HAP-1 (cell line): ENCODE measurements at places on chromosomes 11 and 22.

- no peak for DNase-seq
These were observed 27.5 kb downstream of the KIRREL3 start for GRCh38 chr11:126973051-126973450.

GRCh38 chr11:132228746-132229325 is 858.4 kb downstream of the NTM start:
- DNase-seq, result no peak

DNA sequence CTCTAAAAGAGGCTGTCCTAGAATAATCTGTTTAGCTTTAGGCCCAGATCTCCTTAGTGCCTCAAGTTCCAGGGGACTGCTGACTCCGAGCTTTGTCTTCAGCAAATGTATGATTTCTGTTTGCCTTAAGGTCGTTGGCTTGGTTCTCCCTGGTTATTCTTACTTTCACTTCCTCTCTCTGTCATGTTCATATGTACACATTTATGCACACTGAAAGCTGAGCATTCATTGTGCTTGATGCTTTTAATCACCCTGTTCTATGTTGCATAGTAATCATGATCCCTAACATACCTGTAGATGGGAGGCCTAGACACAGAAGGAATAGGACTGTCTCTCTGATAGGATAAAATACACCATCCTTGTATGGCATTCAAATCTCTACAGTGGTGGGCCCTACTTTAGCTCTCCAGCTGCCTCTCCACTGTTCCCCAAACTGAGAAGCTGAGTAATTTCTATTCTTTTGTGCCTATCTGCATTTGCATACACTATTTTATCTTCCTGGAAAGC is 7.2 kb downstream of the PPFIBP2 start:
- DNase-seq, result no peak

DNA sequence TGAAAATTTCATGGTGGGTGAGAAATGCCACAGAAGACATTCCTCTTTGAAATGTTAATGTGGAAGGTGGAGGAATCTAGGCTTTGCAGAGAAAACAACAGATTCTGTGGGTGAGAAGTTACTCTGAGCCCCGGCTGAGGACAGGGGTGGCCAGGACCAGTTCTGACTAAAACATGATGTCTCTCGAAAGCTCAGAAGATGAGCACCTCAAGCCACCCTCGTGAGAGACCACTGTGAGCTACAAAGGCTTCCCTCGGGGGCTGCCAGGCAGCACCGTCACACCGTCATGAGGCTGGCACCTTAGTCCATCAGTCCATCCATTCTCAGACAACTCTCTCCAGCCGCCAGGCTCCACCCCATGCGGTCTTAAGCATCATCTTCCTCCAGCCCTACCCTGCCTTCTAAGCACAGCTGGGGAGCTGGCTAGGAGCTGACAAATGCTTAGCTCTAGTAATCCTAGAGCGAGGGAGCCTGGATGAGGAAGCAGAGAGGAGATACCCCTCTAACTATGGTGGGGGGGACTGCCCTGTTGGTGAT is 360.5 kb downstream of the SHANK2 start:
- DNase-seq, result no peak
